ENCODE measurements at places on chromosomes 1 and 21.

- DNase-seq = no peak
Measured at GRCh38 chr21:33942426-33942825, 26.8 kb upstream of the ATP5PO start.

GRCh38 chr1:47226121-47226838 is 5.7 kb downstream of the TAL1 start:
- no peak for DNase-seq

- DNase-seq = no peak
Measured at GRCh38 chr1:165424454-165425216, 20.3 kb downstream of the RXRG start.

- no peak for DNase-seq
Measured at GRCh38 chr1:108729481-108729880, 16.8 kb downstream of the FNDC7 start.

- no peak for DNase-seq
Measured at GRCh38 chr1:163706915-163707314, 385.2 kb downstream of the NUF2 start.

DNA sequence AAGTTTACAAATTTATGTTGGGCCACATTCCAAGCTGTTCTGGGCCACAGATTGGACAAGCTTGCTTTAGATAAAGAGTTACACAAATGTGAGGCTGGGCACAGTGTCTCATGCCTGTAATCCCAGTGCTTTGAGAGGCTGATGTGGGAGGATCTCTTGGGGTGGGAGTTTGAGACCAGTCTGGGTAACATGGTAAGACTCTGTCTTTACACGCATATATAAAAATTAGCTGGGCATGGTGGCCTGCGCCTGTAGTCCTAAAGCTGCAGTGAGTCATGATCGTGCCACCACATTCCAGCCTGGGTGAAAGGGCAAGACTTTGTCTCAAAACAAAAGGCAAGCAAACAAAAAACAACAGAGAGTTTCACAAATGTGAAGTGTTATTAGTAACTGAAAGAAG is 5.9 kb upstream of the VCAM1 start:
- DNase-seq = no peak

GRCh38 chr1:110706621-110707020 is 31.9 kb upstream of the KCNA3 start:
- no peak for DNase-seq

DNA sequence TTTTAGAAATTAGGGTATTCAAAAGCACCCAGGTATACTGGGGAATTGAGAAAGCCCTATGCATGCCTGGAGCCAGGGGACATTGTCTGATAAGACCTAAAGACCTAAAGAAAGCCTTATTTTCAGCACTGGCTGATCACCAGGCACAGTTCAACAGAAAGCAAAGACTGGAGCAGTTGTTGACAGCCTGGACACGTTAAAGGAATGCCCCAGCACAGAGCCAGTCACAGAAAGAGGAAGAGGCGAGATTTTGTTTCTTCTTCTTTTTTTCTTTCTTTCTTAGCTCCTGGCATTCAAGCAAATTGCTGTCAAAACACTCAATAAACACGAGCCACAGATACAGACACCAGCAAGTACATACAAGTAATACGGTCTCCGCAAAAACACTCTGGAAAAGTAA is 40.4 kb downstream of the RNF187 start:
- DNase-seq = no peak

DNA sequence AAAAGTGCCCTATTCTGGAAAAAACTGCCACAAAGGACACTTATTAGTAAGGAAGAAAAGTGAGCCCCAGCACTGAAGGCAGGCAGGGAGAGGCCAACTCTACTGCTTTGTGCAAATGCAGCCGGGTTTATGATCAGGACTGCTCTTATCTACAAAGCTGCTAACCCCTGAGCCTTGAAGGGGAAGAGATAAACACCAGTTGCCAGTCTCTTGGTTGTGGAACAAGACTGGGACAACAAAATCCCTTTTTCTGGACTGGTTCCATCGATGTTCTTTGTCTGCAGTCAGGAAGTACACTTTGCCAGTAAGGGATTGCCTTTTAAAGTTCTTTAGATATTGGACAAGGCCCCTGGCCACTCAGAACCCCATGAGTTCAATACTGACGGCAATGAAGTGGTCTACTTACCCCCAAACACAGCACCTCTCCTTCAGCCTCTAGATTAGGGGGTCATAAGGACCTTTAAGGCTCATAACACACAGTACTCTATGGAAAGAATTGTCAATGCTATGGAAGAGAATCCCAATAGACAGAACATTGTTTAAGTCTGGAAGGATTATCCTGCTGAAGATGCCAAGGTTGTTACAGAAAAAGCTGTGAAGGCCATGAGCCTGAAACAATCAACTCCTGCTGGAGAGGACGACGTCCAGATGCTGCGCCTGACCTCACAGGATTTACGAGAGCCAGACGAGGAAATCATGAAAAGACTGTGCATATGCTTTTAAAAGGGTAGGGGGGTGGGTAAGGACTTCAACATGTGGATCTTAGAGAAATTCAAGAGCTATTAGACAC is 43.6 kb downstream of the GNB1 start:
- DNase-seq = no peak

DNA sequence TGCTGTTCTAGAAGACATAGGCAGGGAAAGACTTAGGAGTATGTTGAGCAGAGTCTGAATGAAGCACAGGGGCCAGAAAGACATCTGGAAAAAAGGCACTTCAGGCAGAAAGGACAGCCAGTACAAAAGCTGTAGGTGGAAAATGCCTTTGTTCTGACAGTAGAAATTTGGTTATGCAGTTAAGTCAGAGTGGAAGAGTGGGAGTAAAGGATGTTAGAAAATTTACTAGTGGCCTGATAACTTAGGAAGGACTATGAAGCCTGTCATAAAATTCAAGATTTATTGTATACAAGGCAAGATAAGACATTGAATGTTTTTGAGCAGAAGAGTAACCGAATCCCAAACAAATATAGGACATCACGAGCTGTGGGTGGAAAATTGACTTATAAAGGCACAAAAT is 987.9 kb downstream of the PLA2G4A start:
- DNase-seq = no peak

GRCh38 chr1:154446292-154446691 is 41.1 kb downstream of the IL6R start:
- DNase-seq = no peak

DNA sequence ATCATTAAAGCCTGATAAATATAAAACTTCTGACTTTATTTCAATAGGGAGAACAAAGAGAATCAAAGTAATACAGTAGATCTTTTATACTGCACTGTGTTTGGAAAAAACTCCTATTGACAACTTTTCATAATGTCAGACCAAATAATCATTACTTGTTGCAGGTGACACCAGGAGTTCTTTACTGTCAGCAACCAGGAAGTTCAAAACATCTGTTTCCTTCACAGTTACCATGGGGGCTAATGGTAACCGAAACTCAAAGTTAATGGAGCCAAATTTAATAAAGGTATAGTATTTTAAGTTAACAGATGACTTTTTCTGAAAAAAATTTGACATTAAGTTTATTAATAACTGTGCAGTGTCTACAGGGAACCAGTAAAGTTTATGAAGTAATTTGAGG is 10.6 kb downstream of the EFCAB7 start:
- DNase-seq = no peak
